ENCODE measurements at places on chromosomes 12 and 14.

DNA sequence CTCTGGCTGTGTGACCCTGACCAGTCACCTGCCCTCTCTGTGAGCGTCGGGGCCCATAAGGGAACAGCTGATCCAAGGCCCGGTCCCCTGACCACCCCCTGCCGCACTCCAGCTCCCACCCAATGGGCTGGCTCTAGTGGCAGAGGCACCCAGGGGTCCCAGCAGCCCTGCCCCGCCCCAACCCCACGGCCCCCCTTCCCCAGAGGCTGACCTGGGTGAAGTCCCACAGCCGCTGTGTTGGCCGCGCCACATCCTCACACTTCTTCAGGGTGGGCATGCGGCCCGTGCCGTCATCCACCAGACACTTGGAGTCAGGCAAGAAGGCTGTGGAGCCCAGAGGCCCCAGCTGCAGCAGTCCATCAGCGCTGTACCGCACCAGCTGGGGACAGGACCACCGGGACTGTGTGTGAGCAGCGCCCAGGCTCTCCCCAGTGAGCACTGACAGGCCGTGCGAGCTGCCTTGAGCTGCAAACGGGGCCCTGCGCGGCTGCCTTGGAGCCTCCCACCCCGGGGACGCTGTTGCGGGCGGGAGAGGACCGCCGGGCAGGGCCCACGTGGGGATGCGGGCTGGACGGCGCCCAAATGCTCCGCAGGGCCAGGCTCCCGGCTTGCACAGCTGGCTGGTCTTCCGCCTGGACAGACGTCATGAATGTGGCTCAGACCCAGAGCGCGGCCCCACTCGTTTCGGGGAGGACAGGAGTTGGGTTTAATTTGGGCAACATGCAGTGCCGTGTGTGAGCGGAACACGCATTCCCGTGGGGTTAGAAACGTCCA is 53.5 kb downstream of the NOC4L start:
- DNase-seq, result no peak

GRCh38 chr14:26132061-26132645 is 465.7 kb downstream of the NOVA1 start:
- DNase-seq, result no peak

DNA sequence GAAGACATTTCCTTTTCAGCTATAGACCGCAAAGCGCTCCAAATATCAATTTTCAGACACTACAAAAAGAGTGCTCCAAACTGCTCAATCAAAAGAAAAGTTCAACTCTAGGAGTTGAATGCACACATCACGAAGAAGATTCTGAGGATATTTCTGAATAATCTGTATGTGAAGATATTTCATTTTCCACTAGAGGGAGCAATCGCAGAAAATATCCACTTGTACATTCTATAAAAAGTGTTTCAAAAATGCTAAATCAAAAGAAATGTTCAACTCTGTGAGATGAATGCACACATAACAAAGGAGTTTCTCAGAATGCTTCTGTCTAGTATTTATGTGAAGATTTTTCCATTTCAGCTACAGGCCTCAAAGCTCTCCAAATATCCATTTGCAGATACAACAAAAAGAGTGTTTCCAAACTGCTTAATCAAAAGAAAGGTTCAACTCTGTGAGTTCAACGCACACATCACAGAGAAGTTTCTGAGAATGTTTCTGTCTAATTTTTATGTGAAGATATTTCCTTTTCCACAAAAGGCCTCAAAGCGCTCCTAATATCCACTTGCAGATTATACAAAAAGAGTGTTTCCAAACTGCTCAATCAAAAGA is 643.8 kb upstream of the ALG10B start:
- DNase-seq, result no peak

DNA sequence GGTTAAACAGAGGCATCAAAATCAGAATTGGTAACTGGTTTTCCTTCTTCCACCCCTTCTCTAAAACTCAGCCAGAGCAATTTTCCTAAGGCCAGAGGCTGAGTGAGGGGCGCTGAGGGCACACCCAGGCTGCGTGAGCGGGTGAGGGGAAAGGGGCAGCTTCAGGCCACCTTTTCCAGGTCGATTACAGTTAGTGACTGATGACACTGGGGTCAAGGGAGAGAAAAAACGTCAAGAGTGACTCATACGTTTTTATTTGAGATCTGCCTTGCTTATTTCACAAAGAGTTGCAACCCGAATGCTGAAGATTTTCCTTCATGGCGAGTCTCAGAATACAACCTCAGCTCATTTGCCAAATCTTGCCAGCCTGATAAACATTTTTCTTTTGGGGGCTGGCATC is 46.7 kb upstream of the EVL start:
- DNase-seq, result no peak

DNA sequence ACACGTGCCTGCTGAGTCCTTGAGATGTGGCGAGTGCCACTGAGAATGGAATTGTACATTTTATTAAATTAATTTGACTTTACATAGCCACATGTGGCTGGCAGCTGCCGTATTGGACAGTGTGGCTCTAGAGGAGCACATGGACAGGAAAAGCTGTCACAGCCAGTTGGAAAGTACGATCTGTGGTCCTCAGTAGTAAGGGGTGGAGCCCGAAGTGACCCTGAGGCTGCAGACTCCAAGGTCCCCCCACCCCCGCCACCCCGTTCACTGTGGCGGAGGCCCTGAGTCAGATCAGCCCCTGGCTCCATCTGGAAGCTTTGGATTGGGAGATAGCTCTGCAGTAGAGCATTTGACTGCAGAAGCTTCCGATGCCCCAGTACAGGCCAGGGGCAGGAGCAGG is 25.8 kb upstream of the BEGAIN start:
- no peak for DNase-seq

DNA sequence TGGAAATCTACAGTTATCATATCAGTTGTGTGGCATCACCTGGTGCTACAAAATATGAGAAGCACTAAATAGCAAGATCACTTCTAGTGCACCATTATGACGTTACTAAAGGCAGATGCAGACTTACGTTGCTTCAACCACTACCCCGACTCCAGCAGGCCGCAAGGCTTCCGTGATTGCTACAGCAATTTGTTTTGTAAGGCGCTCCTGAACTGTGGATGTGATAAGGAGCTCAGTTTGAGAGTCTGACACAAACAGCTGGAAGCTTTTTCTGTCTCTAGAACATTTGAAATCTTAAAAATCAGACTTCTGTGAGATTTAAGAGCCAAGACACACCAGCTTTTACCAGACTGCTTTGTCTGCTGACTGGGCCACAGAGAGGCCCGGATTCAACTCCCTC is 57.0 kb downstream of the GCH1 start:
- no peak for DNase-seq

DNA sequence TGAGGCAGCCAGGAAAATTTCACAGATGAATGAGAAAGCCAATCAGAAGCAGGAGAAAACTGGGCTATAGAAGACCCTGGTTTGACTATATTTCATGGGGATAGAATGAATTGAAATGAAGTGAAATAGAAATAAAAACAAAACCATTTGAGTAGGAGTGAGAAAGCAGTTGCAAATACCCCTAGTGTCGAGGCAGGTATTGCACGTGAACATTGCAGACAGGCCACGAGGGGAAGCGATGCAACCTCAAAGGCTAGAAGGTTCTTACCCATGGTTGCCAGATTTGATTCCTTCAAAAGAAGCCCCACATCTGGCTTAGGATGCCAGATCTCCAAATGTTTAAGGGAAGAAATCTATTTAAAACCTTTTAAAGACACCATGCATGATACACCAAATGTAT is 648.9 kb downstream of the VRK1 start:
- no peak for DNase-seq

- DNase-seq, result peak; percentile 96
Observed at GRCh38 chr12:64404470-64405256, 471 bp downstream of the XPOT start.

- DNase-seq, result no peak
Observed at GRCh38 chr12:52847335-52848102, 1.3 kb downstream of the KRT78 start.

GRCh38 chr12:78571953-78572352 is 292.6 kb upstream of the SYT1 start:
- DNase-seq, result no peak

GRCh38 chr12:99444859-99445316 is 202.7 kb upstream of the GARIN6 start:
- DNase-seq, result peak; percentile 6

DNA sequence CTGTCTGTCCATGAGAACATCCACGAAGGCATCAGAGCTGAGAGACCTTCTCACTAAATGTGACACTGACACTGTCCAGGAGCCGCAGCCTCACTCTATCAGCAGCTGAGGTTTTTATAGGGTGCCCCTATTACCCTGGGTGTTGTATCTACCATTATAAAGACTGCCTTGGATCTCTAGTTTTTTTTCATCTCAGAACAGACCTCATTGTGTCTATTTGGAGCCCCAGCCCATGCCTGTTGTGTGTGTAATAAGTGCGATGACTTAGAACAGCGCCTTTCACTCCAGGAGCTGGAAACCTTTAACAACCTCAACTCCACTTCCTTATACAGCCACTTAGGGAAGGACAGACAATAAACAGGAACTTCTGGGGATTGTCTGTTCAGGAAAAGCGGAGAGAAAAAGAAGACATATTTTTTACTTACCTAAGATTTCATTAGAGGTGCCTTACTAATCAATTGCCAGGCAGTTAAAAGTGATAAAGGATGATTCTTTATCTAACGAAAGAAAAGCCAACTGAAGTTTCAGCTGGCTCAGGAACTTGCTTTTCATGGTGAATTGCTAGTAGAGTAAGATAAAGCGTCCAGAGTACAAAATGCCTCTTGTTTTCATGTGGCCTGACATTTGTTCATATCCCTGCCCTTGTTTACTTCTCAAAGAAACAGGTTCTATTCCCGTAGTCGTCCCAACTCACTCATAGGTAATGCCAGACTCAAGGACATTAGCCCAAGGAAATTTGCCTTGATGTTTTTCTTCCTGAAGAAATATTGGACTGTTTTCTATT is 420.6 kb downstream of the RAD51B start:
- no peak for DNase-seq

GRCh38 chr12:122841544-122842321 is 6.5 kb downstream of the HIP1R start:
- peak; percentile 74 for DNase-seq

GRCh38 chr14:65462411-65462810 is 49.9 kb downstream of the FUT8 start:
- DNase-seq, result peak; percentile 90

DNA sequence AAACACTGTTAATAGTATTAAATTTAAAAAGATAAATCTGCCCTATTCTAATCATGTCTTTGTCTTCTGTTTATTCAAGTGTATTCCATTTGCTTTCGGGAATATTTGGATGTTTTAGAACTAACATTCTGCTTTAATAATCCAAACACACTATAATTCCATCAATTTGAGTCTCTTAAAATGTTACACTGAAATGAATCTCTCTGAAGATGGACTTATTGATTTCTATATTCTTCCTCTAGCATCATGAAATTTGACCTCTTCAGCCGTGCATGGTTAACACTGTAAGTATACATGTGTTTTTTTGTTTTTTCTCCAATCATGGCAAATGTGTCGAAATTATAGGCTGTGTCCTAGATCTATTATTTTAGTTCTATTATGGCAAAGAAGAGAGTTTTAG is 339.2 kb downstream of the ACSS3 start:
- DNase-seq, result no peak

GRCh38 chr12:19530637-19531023 is 91.3 kb downstream of the AEBP2 start:
- peak; percentile 60 for DNase-seq

- DNase-seq, result no peak
Observed at GRCh38 chr12:130701402-130701744, 14.7 kb downstream of the RIMBP2 start.

- DNase-seq, result no peak
Observed at GRCh38 chr14:86936556-86936955, 1056.4 kb downstream of the GALC start.

DNA sequence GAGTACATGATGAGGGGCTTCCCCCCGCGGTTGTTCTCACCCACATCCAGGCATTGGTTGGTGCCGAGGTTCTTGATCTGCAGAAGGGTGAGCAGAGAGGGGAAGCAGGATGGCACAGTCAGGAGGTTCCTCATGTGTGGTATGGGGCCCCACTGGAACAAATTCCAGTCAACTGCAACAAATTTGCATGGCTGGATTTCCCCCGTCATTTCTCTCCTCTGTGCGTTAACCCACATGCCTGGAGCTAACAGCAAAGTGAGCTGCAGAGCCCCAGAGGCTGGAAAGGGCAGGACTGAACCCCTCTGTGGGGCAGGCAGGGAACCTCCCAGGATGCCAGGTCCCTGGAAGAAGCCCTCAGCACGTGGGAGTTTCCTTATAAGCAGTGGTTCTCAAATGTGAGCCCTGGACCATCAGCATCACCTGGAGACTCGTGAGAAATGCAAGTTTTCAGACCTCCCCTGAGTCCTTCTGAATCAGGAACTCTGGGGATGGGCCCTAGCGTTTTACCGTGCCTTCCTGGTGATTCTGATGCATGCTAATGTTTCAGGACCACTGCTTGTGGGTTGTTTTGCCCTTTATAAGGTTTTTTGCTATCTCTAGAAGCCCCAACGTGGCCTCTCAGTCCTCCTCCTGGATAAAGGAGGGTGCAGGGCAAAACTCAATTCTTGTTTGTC is 11.0 kb upstream of the CELA1 start:
- no peak for DNase-seq

- no peak for DNase-seq
Observed at GRCh38 chr12:132021965-132022364, 72.2 kb downstream of the EP400 start.

- DNase-seq, result no peak
Observed at GRCh38 chr12:3537719-3538465, 46.9 kb downstream of the PRMT8 start.

- DNase-seq, result no peak
Observed at GRCh38 chr14:104569435-104569834, 10.1 kb upstream of the C14orf180 start.

DNA sequence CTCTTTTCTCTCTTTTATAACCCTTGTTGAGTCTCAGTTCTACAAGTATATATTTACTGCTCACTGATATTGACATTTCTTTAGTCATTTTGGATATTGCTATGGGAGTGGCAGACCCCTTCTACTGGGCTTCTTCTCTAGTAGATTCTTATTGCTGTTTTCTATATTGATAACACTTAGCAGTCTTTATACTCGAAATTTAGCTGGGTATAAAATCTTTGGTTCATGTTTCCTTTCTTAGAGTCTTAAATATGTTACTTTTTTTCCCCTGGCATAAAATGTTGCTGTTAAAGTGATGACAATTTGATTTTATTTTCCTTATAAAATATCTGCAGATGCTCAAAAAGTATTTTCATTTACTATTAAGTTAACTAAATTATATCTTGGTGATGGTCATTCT is 32.6 kb downstream of the VRK1 start:
- DNase-seq, result no peak

Data from fibroblast of skin of right biceps (primary cell).